Activated T-cell treated with anti-CD3 and anti-CD28 coated beads, Interleukin-2, amount 50 U/mL, for 1 hour (primary cell): ENCODE measurements at places on chromosomes 4 and X.

GRCh38 chr4:98716796-98717195 is 58.4 kb upstream of the TSPAN5 start:
- DNase-seq, result no peak

DNA sequence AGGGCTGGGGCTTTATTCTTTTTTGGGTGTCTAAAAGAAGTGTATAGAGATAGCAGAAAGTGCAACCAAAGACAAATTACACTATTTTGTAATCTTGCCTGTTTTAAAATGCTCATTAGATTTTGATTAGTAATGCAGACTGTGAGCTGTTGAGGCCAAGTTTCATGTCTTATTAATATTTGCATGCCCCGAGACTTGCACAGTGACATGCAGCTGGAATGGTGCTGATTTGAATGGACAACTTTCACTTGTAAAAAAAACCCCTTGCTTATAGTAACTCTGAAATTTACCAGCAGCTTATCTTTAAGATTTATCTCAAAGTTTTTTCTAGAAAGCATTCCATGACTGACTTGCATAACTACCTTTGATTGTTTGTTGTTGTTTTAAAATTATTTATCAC is 835.1 kb upstream of the IGFBP7 start:
- DNase-seq, result no peak

DNA sequence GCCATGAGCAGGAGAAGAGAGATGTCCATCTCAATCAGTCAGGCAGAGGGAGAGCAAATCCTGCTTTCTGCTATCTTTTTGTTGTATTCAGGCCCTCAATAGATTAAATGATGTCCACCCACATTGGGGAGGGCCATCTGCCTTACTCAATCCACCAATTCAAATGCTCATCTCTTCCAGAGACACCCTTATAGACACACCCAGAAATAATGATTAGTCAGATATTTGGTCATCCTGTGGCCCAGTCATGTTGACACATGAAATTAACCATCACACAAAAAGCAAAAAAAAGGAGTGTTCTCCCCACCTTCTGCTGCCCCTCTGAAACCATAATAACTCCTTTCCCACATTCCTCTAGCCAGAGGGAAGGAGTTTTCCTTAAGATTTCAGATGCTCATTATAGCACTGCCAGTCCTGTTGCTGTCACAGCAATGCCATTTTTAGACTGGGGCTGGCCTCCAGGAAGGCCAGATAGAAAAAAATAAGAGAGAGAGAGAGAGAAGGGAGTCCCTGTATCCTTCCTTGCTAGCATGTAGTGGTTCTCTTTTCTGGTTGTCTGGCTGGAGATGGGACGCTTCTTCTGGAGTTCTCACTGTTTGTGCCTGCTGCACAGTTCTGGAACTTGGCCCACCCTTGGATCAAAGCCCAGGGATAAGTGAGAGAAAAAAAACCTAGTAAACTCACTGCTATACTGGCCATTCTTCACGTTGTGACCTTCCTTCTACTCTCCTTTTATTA is 177.7 kb downstream of the RBM46 start:
- DNase-seq, result no peak

DNA sequence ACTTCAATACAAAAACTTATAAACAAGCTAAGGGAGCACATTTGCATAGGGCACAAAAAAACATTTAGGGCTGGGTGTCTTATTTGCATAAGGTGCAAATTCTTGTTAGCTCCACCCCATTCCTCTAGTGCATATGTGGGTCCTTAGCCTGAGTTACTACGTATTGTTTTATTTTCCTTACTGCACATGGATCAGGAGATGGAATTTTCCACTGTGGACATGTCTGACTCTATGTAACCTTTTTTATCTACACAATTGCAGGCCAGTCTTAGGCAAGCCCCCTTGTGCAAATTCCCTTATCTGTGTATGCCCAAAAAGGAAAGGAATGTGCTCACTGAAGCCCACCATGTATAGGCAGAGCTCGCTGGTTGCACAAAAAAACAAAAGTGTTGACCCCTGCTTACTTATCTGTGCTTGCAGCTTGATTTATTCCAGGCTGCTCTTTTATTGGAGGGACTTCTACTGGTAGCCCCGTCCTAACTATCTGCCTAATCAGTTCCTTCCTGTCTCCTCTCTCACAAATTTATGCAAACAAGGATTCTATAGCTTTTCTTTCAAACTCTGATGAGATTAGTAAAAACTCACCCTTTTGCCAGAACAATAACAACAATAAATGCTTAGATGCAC is 359.0 kb upstream of the MAGEB16 start:
- DNase-seq, result no peak

- DNase-seq, result no peak
These were observed 450.2 kb downstream of the TLL1 start for GRCh38 chr4:166323250-166323649.
